Occipital lobe (tissue), 3 donors: ENCODE measurements at places on chromosomes 7 and 10. TPM values are rescaled to one million over a fixed set of nuclear protein-coding genes. Genes with fewer than 3 reads are reported as not detected.

TAS2R41 gene
- total RNA-seq = not detected

PDE6C gene
- not detected for total RNA-seq

SYCE1 gene
- 0.94 TPM for total RNA-seq

SEMA3C gene
- total RNA-seq = 289 TPM

FZD8 gene
- 21.2 TPM for total RNA-seq

ZNF716 gene
- total RNA-seq = not detected

COA1 gene
- 40.4 TPM for total RNA-seq

ZC3HAV1L gene
- total RNA-seq = 10.8 TPM

CHST15 gene
- total RNA-seq = 58.6 TPM

GPER1 gene
- 1.1 TPM for total RNA-seq

OR9A2 gene
- total RNA-seq = 1.1 TPM

LRRD1 gene
- 0.78 TPM for total RNA-seq

TAF6 gene
- total RNA-seq = 17.8 TPM

WNT8B gene
- not detected for total RNA-seq

ZNF488 gene
- 1.9 TPM for total RNA-seq

HMX3 gene
- total RNA-seq = not detected

BMPER gene
- total RNA-seq = 4.5 TPM

TET1 gene
- total RNA-seq = 33.5 TPM

TUBAL3 gene
- not detected for total RNA-seq

CLEC2L gene
- 0.78 TPM for total RNA-seq
